ENCODE measurements at places on chromosomes 12 and 14.

GRCh38 chr12:6376079-6376869, 911 bp upstream of the SCNN1A start:
- DNase-seq: no peak

GRCh38 chr12:52439845-52440244, 5.7 kb upstream of the KRT75 start:
- DNase-seq: no peak

DNA sequence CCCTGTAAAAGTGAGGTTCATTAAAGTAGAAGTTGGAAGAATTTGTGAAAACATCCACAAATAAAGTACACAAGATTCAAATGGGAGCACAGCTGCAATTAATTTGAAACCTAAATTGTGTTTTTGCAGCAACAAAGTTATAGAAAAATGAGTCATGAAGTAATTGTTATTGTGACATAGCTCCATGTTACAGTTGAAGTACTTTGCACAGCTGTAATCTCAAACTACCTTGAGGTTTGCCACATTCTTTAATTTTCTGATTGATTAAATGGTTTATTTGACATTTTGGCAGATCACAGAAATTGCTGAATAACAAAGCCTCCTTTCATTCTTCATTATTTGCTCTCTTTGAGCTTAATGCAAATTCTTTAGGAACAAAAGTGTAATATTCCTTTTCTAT, 111.3 kb downstream of the RMST start:
- no peak for DNase-seq

GRCh38 chr14:78022059-78022458, 148.1 kb upstream of the NRXN3 start:
- no peak for DNase-seq

GRCh38 chr12:71877335-71878121, 38.0 kb downstream of the TBC1D15 start:
- DNase-seq: no peak

DNA sequence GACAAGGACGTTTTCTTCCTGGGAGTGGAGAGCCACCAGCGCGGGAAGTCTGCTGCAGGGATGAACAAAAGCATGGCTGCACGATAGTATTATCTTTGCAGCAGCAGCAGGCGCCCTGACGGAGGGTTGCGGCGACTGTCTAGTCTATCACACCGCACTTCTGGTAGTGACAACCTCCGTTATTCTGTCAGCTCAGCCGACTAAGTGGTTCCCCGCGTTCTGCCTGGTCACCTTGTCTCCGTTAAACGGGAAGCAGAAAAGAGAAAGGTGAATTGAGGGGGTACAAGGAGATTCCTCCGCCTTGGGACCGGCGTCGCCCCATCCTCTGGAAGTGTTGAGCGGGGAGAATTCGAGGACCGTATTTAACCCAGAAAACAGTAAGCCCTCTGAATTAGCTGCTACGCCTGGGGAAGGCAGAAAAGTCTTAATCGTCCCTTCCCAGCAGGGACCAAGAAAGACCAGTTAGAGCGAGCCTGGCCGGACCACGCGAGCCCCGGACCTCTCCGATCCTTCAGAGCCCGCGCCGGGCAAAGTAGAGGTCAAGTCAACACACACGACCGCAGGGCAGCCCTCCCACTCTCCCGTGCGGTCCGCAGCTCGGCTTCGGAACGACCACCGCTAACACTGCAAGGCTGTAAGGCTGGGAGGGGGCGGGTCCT, 536 bp upstream of the DAAM1 start:
- DNase-seq: no peak

GRCh38 chr14:81169711-81170103, 51.1 kb downstream of the GTF2A1 start:
- no peak for DNase-seq

GRCh38 chr14:68081489-68081888, 261.9 kb downstream of the RAD51B start:
- DNase-seq: no peak

DNA sequence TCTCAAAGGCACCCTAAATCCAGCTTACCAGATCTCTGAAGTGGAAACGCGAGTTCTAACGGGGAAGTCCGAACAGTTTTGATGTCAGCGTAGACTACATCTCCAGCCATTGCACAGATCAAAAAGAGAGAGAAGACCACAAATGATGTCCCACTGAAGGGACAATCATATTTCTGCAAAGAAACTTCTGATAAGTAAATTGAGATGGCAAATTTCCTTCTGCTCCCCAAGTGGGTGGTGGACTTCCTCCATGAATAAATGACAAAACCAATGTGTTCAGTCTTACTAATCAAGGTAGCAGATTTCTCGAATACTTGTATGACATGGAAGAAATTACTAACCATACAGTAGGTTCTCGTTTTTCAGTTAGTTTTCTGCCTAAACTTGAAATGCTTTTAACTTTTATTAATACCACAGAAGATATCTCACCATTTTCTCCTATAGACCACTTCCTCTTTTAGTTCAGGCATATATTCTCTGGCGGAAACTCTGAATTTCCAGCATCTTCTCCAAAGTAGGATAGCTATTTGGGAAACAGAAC, at the start of gene CLECL1:
CLECL1 (minus strand) TSS at position 177 of the 541 bp plus-strand sequence.
- DNase-seq: no peak

DNA sequence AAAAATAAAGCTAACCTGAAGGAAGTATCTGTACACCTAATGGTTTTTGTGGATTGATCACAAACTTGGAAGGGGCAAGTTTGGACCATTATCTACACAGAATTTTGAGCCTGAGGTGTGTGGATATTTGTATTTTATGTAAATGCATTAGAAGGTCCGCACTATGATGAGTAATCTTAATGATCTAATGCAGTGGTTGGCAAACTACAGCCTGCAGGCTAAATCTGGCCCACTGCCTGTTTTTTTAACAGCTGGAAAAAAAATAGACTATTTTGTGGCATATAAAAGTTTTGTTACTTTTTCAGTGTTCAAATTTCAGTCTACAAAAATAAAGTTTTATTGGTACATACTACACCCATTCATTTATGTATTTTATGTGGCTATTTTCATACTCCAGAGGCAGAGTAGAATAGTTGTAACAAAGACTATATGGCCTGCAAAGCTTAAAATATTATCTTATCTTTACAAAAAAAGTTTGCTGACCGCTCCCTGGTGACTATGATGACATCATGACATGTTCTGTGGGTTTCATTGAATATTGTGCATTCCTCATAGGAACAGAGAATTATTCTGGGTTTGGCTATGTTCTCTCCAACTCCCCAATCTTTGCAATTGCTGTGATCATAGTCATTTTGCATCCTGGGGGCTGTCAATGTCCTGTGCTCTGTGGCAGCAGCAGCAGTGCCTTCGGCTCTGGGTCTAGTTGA, 962.6 kb upstream of the FBXO33 start:
- DNase-seq: no peak

- no peak for DNase-seq
Observed at GRCh38 chr12:24462946-24463345, 486.0 kb downstream of the BCAT1 start.

DNA sequence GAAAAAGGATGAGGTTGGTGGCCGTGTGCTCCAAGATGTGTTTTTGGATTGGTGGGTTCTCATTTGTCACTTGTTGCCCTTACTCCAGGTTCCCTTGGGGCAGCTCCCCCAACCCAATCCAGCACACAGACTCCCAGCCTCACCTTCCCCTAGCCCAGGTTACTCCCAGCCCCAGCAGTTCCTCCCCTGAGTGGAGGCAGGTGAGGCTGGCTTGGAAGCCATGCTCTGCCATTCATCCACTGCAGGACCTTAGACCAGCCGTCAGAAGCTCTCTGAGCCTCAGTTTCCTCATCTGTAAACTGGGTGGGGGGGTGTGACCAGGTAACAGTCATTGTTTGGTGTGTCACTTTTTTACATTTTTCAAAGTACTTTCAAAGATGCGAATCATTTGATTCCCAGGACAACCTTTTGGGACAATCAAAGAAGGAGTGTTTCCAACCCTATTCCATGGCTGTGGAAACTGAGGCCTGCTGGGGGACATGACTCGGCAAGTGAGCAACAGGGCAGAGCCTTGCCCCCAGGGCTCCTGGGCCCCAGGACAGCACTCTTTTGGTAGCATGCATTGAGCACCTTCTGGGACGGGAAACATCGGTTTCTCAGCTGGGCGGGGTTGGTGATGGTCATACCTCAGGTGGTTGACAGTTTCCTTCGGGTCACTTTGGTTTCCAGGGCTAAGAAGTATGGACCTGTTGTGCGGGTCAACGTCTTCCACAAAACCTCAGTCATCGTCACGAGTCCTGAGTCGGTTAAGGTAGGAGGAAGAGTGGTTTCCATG, 7.2 kb downstream of the CYP46A1 start:
- no peak for DNase-seq

GRCh38 chr14:86639146-86639545, 1109.2 kb downstream of the FLRT2 start:
- no peak for DNase-seq

DNA sequence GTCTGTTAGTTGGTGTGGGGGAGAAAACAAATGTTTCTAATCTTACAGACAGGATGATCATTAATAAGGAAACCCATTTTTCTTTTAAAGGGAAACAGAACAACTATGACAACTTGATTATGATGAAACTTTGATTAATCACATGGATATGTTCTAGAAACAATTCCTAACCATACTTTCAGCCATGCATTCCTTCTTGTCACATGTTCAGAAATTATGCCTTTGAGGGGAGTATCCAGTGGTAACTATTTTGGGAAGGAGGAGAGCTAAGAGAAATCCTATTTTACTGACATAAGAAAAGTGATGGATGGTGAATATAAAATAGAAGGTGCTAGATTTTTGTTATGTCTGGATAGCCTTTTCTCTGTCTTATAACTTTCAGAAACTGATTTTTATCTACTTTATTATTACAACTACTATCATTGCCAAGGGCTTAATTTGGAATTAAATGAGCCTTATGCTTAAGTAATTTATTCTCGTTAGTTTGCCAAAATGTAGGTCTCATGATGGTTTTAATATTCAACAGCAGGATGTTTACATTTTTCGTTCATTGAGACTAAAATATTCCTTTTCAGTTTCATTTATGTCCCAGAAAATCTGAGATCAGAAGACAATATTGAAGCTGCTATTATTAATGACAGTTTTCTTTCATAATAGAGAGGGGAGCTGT, 200.1 kb downstream of the TMTC2 start:
- no peak for DNase-seq

GRCh38 chr14:91256661-91257060, 12.2 kb upstream of the GPR68 start:
- DNase-seq: no peak

DNA sequence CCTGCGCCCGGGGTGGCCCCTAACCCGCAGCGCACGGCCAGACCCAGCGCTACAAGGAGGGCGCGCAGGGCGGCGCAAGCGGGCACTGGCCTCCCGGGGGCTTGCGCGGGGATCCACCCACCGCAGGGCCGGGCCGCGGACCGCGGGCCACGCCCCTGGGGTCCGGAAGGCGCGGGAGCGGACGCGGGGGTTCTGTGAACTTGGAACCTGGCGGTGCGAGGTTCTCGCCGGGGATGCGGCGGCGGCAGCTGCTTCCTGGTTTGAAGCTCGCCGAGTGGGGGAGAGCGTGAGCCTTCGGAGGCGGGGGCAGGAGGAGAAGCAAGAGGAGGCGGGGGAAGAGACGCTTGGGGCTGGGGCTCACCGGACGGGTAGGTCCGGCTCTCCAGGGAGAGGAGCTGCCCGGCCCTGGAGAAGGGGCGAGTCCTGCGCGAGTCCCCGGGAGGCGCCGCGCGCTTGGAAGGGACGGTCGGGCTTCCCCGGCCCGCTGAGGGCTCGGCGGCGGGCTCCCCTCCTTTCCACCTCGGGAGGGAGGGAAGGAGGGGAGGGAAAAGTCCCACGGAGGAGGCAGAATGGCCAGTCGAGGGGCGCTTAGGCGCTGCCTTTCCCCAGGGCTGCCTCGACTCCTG, at the start of gene PRKCH:
PRKCH (plus strand) TSS at position 195 of the 626 bp plus-strand sequence. CDS start 523 bp downstream, outside the sequence.
- DNase-seq: no peak

GRCh38 chr14:25150934-25151790, 101.2 kb upstream of the STXBP6 start:
- no peak for DNase-seq

- DNase-seq: no peak
Observed at GRCh38 chr12:976644-977043, 14.4 kb upstream of the ERC1 start.

DNA sequence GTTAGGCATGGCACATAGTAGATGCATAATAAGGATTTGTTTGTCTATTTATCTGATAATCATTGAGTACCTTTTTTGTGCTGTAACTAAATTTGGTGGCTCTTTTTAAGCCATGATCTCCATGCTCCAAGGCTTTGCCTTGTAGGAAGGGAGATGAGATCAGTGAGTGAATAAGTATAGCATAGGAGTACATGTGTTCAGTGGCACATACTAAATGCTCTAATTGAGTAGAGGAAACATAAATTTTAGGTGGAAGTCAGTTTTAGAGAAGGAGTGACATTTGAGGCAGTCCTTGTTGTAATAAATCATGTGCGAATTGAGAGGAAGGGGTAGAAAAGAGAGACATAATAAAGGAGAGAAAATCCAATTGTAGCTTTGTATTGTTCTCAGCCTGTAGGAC, 482.6 kb downstream of the NRXN3 start:
- DNase-seq: no peak

- no peak for DNase-seq
Observed at GRCh38 chr12:13289653-13290289, 93.2 kb downstream of the EMP1 start.

DNA sequence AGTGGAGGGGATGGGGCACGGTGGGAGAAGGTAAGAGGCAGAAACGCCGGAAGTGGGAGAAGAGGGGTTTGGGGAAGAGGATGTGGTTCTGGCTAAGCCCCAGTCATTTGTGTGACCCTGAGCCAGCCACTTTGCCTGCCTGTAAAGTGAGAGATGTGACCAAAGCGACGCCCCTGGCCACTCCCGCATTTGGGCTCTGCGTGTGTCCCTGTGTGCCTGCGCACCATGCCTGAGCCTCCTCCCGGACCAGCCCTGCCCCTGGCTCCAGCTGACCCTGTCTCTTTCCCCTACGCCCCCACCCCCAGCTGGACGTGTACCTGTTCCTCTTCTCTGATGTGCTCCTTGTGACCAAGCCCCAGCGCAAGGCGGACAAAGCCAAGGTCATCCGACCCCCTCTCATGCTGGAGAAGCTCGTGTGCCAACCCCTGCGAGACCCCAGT, 8.0 kb downstream of the PLEKHG6 start:
- DNase-seq: no peak

GRCh38 chr14:95226801-95227200, 69.5 kb upstream of the DICER1 start:
- no peak for DNase-seq

- DNase-seq: no peak
Observed at GRCh38 chr14:65704437-65704836, 291.9 kb downstream of the FUT8 start.

GRCh38 chr14:38047195-38047902, 160.4 kb upstream of the SSTR1 start:
- DNase-seq: no peak

DNA sequence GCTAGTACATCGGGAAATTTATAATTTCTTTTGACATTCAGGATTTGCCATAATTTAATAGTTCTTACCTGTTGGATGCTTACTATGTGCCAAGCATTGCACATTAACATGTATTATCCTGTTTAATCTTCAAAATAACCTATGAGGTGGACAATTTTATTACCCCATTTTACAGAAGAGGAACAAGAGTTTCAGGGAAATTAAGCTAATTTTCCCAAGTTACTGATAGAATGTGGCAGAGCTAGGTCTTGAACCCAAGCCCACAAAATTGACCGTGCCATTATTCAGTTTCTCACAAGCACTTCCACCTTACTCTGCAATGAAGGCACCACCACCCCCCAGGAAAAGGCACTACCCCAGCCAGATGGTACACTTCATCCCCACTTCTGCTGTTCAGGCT, 161.1 kb upstream of the PLEKHG7 start:
- no peak for DNase-seq

All from hypothalamus (tissue), 51 donors.